ENCODE measurements at places on chromosomes 1 and 21.
A peak's percentile ranks its signal among the peaks of the same experiment; 100 is the strongest.

DNA sequence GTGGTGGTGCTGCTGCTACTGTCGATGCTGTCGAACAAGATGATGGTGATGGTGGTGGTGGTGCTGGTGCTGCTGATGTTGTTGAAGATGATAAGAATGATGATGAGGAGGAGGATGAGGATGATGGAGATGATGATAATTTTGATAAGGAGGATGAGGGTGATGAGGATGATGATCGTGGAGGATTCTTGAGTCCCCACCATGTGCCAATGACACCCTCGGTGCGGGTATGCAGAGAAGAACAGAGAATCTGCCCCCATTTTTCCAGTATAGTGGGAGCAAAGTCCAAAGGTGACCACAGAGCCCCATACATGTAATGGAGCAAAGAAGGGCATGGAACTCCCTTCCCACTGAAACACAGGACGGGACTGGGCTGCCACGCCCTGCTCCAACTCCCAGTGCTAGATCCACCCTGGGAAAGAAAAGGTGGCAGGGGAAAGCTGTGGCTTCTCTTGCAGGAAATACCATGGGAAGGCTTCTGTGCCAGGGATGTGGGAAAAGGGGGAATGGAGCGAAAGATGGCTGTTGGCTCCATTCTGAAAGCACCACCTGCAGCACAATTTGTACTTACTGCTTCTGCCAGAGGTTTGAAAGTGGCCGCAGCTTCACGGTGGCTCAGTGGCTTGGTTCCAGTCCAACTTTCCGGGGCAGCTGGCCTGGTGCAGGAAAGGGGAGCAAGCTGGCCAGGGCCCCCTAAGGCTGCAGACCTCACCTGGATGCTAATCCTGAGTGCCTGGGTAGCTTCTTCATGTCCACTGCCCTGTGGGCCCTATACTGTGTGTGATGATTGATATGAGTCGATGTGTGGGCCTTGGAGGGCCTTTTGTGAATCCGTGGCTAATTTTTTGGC, 387.2 kb upstream of the VAMP3 start:
- DNase-seq, result no peak

GRCh38 chr1:53946252-53947171, at the start of gene LRRC42:
LRRC42 (plus strand) TSS chr1:53946350; CDS start chr1:53952000, 5,650 bp downstream.
- no peak for DNase-seq

- DNase-seq, result no peak
Observed at GRCh38 chr21:16572032-16572431, 842.2 kb downstream of the USP25 start.

DNA sequence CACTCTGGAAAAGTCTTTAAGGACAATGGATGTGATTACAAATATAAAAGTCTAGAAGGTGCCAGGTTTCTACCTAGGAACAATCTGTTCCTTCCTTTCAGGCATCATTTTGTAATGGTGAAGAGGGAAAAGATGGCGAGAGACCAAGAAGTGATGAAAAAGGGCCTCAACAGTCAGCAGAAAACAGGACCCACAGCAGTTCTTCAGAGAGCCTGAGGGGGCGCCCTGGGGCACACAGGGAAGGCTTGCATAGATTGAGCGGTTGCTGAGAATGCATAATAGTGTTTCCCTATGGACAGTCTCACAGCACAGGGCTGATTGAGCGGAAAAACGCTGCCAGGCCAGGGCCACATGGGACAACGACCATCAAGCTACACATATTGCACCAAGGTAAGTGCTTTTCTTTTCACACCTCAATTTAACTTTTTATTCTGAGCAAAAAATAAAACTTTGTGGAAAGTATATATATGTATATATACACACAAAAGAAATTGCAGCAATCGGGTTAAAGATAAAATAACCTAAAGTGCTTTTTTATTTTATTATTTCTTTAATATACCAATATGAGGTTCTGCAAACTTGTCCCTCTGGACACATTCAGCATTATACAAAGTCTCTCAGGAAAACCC, 3.1 kb upstream of the YRDC start:
- peak; percentile 73 for DNase-seq

- peak; percentile 66 for DNase-seq
Observed at GRCh38 chr21:29248124-29248523, 50.6 kb upstream of the BACH1 start.

DNA sequence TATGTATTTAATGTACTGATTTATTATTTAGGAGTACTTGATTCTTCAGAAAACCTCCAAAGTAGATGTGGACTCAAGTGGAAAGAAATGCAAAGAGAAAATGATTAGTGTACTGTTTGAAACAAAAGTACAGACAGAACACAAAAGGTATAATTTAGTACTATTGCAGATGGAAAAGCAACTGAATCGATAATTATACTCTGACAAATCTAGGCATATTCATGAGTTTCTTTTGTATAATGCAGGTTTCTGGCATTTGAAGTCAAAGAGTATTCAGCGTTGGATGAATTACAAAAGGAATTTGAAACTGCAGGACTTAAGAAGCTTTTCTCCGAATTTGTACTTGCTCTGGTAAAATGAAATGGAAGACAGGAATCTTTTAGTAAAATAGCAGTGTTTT, 12.5 kb downstream of the RWDD3 start:
- no peak for DNase-seq

- DNase-seq, result no peak
Observed at GRCh38 chr1:187999973-188000372, 1171.2 kb downstream of the PLA2G4A start.

- no peak for DNase-seq
Observed at GRCh38 chr1:38523568-38523939, 336.0 kb downstream of the RRAGC start.

DNA sequence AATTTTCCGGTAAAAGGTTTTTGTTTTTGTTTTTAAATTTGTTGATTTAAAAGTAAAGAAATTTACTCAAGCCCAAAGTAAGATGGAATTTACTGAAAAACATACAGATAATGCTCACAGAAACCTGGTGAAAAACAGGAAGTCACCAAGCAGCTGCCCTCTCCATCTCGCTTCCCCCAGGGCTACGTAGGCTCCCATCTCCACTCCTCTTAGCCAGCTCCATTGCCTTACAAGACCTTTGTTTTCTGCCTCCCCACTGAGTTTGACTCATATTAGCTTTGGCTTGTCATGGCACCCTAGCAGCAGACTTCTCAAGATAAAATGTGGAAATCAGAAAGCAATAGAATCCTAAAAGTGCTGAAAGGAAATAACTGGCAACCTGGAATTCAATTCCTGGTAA, 57.9 kb downstream of the PHTF1 start:
- no peak for DNase-seq

DNA sequence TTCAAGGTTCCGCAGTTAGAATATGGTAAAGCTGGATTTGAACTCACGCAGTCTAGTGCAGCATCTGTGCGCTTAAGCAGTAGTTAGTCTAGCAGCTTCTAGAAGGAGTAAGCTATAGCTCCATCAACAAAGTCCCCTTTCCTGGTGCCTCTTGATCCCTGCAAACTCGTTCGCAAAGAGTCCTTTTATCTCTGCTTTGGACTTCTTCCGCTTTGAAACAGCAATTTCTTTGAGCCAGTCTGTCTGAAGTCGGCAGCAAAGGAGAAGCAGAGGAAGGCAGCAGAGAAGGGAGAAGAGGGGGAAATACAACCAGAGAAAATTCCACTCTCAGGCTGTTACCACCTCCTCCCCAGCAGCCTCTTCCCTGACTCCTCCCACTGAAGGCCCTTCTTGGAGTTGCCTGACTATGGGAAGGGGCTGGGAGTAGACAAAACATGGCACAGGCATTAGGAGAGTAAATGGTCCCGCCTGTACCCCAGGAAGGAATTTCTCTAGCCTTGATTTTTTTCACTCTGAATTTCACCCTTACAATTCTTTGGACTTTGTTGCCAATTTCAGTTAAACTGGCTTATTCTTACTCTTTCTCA, 25.9 kb downstream of the HSD3B2 start:
- DNase-seq, result no peak

DNA sequence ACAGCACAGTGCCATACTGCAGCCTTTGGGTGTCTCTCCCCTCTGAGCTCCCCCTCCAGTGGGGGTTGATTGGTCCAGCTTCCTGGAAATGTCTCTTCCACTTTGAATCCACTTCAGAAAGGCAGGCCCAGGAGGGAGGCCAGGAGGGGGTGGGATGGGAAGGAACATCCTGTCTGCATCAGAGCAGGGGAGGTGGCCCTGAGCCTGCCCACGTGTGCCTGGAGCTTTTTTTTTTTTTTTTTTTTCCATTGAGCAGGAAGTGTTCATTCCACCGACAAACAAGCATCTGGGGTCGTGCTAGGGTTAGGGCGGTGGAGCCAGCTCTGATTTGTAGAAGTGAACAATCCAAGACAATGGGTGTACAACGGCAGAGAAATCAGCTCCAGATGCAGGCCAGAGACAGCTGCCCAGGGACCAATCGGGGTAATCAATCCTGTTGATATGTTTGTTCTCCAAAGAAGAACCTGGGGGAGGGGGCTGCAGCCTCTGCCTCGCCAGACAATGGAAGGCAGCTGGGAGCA, 93.3 kb downstream of the SSBP3 start:
- no peak for DNase-seq

- DNase-seq, result no peak
Observed at GRCh38 chr1:183075861-183076260, 52.6 kb downstream of the LAMC1 start.

GRCh38 chr1:8222789-8223188, 95.1 kb upstream of the SLC45A1 start:
- DNase-seq, result no peak

DNA sequence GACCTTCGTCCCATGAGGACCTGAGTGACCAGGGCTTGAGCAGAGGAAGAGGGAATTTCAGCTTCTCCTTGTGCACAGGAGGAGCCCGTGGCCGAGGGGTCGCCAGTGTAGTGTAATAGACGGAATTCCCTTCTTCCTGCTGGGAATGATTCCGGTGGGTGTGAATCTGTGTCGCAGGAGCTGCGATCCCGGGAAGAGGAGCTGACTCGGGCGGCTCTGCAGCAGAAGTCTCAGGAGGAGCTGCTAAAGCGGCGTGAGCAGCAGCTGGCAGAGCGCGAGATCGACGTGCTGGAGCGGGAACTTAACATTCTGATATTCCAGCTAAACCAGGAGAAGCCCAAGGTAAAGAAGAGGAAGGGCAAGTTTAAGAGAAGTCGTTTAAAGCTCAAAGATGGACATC, 34.4 kb downstream of the MAP3K21 start:
- no peak for DNase-seq

- no peak for DNase-seq
Observed at GRCh38 chr21:44089001-44089911, 17.9 kb upstream of the PWP2 start.

DNA sequence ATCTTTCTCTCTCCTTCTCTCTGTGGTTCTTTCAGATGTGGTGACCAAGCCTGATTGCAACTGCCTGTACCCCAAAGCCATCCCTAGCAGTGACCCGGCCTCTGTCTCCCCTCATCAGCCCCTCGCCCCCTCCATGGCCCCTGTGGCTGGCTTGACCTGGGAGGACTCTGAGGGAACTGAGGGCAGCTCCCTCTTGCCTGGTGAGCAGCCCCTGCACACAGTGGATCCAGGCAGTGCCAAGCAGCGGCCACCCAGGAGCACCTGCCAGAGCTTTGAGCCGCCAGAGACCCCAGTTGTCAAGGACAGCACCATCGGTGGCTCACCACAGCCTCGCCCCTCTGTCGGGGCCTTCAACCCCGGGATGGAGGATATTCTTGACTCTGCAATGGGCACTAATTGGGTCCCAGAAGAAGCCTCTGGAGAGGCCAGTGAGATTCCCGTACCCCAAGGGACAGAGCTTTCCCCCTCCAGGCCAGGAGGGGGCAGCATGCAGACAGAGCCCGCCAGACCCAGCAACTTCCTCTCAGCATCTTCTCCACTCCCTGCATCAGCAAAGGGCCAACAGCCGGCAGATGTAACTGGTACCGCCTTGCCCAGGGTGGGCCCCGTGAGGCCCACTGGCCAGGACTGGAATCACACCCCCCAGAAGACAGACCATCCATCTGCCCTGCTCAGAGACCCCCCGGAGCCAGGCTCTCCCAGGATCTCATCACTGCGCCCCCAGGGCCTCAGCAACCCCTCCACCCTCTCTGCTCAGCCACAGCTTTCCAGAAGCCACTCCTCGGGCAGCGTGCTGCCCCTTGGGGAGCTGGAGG, 12.7 kb downstream of the CSF1 start:
- no peak for DNase-seq

GRCh38 chr1:195866091-195866780, 742.0 kb downstream of the KCNT2 start:
- no peak for DNase-seq

- DNase-seq, result no peak
Observed at GRCh38 chr1:18178111-18178510, 70.5 kb downstream of the IGSF21 start.

Data from AML-193 (cell line).